ENCODE measurements at places on chromosomes 7 and 10. TPM values are rescaled to one million over a fixed set of nuclear protein-coding genes. Genes with fewer than 3 reads are reported as not detected.

Gene NPSR1
- total RNA-seq, result not detected

Gene PSD
- total RNA-seq, result 5.3 TPM

Gene PAPSS2
- total RNA-seq, result 102 TPM

Gene PALD1
- 0.33 TPM for total RNA-seq

Gene OR2A1
- total RNA-seq, result under 0.01 TPM

Gene FBXO24
- total RNA-seq, result 0.33 TPM

Gene ABCB1
- total RNA-seq, result 0.77 TPM

Gene PLCE1
- 0.33 TPM for total RNA-seq

Gene CLRN3
- not detected for total RNA-seq

Gene PPP1R17
- not detected for total RNA-seq

Gene PRLHR
- total RNA-seq, result not detected

Gene CLDN4
- 0.26 TPM for total RNA-seq

Gene OR2A5
- total RNA-seq, result not detected

Gene PDZD7
- 1.3 TPM for total RNA-seq

Gene KIN
- total RNA-seq, result 7.2 TPM

Gene GRID2IP
- total RNA-seq, result not detected

Gene ACSM6
- not detected for total RNA-seq

Gene CHST12
- total RNA-seq, result 3.5 TPM

Measured in fibroblast of lung (primary cell).